A172 (cell line): ENCODE measurements at places on chromosomes 12 and 14.

DNA sequence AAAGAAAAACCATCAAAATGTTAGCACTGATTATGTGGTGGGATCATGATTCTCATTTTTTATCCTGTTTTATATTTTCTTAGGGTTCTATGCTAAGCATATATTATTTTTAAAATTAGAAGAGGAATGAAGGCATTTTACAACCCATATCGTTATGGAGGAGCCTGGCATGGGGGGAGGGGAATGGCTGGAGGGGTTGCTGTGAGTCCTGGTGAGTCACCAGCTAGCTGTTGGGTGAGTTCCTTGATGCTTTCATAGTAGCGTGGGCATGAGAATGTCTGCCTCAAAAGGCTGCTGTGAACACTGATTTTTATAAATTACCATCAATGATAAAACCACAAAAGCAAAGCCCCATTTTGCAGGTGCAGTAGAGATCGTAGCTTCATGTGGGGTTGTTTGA is 46.9 kb downstream of the C14orf132 start:
- DNase-seq, result peak; percentile 67

- peak; percentile 94 for DNase-seq
Measured at GRCh38 chr12:107091989-107092641, 1.2 kb downstream of the CRY1 start.

DNA sequence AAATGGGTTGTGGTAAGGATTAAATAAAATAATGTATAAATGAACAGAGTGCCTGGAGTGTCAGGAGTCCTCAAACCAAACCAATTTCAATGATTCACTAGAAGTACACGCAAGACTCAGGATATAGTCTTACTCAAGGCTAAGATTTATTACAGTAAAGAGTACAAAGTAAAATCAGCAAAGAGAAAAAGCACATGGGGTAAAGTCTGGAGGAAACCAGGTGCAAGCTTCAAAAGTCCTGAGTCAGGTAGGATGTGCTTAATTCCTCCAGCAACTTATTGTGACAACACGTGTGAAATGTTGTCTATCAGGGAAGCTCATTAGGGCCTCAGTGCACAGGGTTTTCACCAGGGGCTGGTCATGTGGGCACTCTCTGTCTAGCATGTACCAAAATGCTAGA is 105.8 kb upstream of the NAP1L1 start:
- DNase-seq, result no peak

DNA sequence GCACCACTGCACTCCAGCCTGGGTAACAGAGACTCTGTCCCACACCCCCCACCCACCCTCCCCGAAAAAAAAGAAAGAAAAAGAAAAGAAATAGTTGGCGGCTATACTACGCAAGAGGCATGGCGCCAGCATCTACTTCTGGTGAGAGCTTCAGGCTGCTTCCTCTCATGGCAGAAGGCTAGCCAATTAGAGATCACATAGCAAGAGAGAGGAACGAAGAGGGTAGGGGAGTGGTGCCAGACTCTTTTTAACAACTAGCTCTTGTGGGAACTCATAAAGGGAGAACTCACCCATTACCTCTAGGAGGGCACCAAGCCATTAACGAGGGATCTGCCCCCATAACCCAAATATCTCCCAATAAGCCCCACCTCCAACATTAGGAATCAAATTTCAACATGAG is 6.2 kb downstream of the DENND5B start:
- DNase-seq, result no peak

DNA sequence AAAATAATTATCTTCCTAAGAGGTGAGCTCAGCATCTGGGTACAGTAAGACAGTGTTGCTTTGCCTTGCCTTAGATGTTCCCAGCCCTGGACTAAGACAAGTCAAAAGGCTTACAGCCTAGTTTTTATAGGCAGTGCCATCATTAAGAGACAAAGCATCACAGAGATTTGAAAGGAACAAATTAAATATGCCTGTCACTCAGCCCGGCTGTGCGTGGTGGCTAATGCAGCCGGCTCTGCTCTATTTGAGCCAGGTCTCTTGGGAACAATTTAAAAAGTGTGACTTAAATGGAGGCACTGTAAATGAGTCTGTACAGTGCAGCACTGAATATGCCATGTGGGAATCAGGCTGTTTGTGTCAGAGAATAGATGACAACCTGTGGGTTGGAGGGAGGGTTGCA is 1687.4 kb upstream of the FLRT2 start:
- DNase-seq, result no peak

- no peak for DNase-seq
Measured at GRCh38 chr14:20440882-20441281, 4.9 kb upstream of the KLHL33 start.
